Germinal center (tissue), 1 donor: ENCODE measurements at places on chromosomes 3 and 15.

DNA sequence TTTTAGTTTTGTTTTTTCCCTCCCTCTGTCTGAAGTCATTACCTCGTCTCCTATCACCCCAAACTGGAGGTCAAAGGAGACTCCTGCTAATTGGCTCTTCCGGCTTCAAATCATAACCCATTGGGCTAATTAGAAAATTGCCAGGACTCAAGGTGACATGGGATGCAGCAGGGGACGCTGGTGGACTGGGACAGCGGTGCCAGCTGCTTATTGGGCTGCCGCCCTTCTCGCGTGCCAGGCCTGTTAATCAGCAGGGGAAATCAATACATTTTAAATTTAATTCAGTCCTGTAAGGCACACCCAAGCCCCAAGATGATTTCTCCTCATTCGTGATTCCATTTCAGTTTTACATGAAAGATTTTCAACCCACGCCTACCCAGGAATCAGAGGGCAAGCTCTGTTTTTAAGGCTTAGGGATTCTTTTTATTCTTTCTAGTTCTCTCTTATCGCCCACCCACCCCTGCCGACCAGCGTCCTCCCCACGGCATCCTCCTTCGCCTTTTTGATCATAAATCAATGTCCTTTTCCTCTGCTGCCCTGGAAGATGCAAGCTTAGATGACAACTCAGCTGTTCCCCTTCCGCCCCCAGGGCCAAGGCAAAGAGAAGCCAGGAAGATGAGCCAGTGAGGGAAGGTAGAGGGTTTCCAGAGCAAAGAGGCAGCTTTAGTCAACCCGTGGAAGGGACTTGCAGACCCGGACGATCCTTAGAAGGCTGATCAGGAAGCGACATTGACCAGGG is 329.6 kb downstream of the UACA start:
- no peak for DNase-seq

DNA sequence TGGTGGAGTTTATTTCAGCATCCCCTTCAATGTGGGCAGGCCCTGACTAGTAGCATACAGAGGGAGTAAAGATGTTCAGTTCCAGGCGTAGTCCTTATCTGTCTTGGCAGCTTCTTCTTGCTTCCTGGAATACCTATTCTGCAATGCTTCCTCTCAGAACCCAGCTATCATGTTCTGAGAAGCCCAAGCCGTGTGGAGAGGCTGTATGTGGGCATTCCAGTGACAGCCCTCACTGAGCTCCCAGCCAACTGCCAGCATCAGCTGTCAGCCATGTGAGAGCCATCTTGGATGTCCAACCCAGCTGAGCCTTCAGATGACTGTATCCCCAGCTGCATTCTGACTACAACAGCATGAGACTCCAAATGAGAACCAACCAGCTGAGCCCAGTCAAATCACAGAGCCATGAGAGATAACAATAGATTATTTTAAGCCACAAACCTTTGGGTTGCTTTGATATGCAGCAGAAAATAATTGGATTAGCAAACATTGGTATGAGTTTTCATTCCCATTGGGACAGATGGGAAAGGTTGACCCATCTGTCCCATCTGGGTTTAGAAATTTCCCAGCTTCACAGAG is 8.4 kb upstream of the CMTM7 start:
- DNase-seq: no peak

DNA sequence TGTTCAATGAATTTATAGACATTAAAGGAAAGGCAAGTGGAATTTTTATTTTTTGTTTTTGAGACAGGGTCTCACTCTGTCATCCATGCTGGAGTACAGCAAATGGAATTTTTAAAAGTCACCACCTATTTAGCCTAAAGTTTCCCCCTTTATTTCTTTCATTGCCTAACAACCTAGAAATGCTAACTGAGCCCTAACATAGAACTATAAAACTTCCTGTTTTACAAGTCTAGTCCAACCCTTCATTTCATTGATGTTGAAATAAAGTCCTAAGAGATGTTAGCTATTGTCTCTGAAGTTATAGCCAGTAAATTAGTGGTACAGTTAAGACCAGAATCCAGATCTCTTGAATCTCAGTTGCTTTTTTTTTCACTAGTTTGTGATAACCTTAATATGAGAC is 39.0 kb downstream of the MAPK6 start:
- DNase-seq: no peak

GRCh38 chr15:82986442-82986780 is 401 bp downstream of the RAMAC start:
- DNase-seq: peak; percentile 53

- DNase-seq: peak; percentile 50
Measured at GRCh38 chr3:111547631-111548030, 5.6 kb downstream of the CD96 start.

GRCh38 chr3:38121451-38121831 is 15.5 kb downstream of the ACAA1 start:
- DNase-seq: no peak

DNA sequence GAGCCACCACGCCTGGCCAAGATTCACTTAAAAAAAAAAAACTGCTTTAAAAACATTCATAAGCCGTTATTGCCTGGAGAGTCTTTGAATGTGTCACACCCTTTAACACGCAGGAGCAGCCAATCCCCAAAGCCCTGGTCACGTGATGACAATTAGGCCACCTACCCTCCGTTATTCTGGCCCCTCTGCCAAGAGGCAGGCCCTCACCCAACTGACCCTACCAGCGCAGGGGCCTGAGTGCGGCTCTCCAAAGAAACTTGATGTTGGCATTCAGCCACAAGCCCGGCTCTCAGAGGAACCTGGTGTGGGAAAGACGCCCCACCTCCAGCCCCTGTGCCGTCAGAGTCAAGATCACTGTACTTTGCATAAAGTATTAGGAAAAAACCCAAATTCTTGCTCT is 11.6 kb upstream of the MUC4 start:
- no peak for DNase-seq

DNA sequence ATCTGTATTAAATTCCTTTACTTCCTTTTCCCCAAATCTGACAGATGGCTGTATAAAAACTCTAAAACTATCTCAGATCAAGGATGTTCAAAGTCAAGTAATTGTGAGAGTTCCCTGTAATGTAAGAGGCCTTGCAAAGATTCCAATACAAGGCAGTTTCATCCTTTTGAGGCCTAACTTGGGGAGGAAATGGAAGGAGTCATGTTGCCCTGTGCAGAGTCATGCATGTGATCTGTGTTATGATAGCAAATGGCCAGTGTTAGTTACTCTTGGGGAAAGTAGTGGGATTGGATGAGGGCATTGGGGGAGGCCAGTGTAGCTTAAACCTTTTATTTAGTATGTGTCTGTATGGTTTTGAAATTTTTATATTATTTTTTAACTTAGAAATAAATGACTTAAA is 23.7 kb upstream of the FBXL22 start:
- DNase-seq: no peak

GRCh38 chr3:5784690-5785089 is 597.2 kb downstream of the EDEM1 start:
- DNase-seq: no peak

DNA sequence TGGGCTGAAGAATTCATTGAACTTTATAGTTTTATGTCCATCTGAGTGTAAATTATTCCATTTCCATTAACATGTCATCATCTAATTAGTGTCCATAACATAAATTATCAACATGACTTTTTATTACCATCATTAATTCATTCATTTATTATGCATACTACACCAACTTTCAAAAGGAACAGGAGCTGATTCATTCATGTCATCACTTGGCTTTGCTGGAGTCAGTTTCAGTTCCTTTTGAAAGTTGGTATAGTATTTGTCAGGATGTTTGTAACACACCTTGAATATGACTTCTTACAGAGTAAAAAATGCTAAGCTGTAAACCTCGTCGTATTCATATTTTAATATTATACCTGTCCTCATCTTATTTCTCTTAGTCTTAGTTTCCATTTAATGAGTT is 298.0 kb upstream of the RBMS3 start:
- no peak for DNase-seq

DNA sequence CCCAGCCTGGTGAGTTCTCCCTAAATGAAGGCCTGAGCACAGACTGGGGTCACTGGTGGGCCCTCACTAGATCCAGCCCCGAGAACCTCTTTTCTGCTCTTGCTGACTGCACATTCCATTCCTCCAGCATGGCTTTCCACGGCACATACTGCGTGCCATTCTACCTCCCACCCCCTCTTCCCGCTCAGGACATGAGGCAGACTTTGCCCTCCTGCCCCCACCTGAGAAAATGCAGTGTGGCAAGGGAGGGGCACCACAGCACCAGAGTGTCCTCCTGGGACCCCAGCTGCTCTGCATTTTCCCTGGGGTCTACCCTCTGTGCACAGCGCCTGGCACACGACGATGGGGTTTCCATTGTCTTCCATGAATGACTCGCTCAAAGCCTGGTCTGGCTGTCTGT is 6.1 kb upstream of the SLCO2A1 start:
- DNase-seq: no peak

DNA sequence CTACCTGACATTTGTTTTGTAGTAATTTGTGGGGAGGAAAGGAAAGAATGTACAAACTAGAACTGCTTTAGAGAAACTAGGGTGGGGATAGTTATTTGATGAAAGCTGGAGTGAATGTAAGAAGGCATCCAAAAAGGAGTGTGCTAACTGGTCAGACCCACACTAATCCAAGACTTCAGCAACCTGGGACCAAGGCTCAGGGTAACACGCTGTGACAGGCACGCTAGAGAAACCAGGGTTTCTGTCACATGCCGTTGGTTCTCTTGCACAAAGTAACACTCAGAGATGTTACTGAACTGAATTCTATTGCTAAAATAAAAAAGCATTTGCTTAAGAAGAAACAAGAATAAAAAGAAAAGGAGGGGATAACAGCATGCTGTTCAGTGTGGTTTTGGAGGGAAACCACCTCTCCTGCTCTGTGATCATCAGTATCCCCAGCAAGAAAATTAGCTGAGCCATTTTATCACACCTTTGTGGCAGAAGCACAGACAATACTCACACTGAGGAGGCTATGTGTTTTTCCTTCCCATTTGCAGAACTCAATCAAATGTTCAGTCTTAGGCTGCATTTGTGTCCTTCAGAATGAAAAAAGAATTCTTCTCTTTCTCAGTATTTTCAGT is 2.8 kb upstream of the CCDC80 start:
- no peak for DNase-seq

DNA sequence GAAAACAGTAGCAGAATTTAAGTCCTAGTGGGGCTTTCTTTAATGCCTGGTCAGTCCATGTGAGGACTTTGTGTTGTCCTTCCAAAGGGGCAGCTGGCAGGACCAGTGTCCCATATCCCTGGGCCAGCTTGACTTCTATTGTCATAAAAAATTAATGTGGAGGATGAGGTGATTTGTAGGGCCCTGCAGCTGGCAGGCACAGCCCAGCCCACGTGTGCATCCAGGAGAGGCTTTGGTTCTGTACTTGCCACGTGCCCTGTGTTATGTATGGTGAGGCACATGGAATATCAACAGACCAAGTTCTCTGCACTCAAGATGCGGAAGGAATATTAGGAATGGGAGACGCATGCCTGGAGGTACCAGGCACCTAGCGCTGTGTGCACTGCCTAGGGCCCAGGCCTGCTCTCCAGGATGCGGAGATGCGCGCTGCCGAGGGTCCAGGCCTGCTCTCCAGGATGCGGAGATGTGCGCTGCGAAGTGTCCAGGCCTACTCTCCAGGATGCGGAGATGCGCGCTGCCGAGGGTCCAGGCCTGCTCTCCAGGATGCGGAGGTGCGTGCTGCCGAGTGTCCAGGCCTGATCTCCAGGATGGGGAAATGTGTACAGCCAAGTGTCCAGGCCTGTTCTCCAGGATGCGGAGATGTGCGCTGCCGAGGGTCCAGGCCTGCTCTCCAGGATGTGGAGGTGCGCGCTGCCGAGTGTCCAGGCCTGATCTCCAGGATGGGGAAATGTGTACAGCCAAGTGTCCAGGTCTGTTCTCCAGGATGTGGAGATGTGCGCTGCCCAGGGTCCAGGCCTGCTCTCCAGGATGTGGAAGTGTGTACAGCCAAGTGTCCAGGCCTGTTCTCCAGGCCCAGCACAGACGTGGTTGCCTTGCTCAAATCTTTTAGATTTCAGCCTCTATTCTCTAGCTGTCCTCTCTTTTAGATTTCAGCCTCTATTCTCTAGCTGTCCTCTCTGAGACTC is 183.3 kb upstream of the ROPN1 start:
- no peak for DNase-seq

GRCh38 chr15:76994001-76994400 is 925 bp upstream of the PSTPIP1 start:
- no peak for DNase-seq

DNA sequence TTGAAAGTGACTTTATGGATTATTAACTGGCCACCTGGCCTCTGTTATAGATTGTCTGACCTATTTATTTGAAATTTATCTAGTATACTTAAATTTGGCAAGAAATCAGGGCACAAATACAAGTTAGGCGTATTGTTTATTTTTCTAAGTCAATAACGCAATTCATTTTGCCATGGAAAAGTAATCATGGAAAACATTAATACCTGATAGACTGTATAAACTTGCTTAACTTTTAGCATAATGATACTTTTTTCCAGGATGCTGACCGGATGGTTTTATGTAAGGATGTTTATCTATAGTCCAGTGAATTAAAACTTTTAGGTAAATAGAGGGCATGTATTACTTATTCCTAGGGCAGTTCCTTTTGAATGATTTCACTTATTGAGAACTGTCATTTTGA is 20.2 kb downstream of the FNDC3B start:
- no peak for DNase-seq

DNA sequence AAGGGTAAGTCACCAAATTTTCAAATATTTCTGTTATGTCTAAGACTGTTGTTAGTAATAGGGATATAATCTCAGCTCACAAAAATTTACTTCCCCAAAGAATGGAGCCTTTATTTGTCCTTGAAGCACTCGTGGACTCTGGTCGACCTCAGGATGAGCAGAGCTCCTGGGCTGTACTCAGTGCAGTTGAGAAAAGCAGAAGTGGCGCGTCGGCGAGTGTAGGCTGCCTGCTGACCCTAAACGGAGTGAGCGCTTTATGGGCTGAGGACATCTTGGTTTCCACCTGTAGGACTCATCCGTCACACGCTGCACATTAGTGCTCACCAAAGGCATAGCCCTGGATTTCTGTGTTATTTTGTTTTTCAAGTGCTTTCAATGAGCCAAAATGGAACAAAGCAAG is 11.0 kb downstream of the GABRA5 start:
- DNase-seq: no peak

DNA sequence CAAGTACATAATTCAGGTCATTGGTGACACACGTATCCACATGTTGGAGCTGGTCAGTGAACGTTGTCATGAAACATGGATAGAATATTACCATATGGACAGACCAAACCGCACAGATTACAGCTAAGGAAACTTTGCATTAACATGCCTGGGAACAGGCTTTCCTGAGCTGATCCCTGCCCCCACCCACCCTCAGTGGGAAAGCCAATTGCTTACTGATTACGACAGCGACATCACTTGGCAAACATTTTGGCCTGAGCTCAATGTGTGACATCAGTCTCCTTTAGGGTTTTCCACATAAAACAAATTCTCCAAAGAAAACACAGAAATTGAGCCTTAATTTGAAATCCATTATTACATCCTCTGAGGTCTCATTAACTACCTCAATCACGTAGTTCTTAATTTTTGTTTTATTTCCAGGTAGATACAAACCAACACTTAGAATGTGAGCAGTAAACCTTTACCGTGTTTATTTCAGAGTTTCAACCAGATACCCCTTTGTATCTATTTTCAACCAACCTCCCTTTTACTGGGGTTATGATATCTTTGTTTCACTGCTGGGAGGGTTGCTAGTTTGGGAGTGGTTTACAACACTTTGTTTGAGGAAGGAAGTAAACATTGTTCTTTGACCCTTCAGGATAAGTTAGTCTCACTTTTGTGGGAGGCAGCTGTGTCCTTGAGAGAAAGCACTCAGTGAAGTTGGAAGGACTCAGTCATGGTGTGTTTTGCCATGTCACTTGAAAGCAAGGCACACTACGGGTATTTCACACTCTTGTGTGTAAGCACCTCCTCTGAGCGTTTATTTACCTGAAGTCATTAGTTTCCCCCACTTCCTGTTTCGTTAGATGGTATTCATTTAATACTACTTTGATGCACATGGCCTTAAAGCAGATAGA is 103.1 kb downstream of the CMSS1 start:
- DNase-seq: no peak
